Esophagus mucosa (tissue), 1 donor: ENCODE measurements at places on chromosomes 7 and 10.

DNA sequence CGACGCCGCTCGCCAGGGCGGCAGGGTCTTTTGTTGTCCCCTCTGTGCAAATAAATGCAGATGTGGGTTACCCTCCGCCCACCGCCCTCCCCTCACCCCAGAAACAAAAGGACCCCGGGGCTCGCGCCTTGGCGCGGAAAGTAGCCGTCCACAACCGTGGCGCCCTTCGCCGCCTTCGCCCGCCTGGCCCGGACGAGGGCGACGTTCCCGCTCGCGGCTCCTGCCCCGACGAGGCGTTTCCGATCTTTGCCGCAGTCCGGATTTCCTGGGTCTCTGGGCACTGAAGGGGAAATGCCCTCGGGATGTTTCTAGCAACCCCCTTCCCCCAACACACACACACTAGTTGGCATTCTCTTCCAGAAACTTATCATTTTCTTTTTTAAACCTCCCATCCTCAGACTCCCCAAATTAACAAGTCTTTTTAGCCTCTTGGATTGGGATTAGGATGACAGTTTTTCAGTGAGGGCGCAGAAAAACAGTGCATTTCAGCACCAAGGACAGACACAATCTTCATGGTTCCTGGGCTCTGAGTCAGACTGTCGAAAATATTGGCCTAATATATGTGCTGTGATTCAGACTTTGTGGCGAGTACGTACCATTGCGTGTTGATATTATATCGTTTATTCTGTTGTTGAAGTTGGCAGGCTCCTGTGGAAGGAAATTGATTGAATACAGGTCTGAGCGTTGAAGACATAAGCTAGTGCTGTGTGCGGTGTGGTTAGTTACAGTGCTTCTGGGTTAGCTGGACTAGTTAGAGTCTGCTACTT is 771 bp downstream of the PHYHIPL start:
- ATAC-seq: peak; percentile 54

DNA sequence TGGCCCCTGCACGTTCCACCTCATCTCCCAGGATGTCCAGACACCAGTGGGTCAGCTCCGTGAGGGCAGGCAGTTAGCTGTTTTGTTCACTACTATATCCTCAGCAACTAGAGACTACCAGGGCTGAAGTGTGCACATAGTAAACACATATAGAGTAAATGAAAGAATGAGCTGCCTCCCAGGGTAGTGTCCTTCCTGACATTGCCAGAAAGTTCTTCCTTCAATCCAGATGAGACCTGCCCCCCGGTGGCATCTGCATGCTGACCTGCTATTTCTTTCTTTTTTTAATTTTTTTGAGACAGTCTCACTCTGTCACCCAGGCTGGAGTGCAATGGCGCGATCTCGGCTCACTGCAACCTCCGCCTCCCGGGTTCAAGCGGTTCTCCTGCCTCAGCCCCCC is 14.0 kb upstream of the ARPC1A start:
- no peak for ATAC-seq

- no peak for ATAC-seq
These were observed 15.9 kb downstream of the UBN2 start for GRCh38 chr7:139246905-139247304.

- ATAC-seq: no peak
These were observed 6.7 kb upstream of the FAM180A start for GRCh38 chr7:135755351-135755753.
